ENCODE measurements at places on chromosomes 2 and 18.

DNA sequence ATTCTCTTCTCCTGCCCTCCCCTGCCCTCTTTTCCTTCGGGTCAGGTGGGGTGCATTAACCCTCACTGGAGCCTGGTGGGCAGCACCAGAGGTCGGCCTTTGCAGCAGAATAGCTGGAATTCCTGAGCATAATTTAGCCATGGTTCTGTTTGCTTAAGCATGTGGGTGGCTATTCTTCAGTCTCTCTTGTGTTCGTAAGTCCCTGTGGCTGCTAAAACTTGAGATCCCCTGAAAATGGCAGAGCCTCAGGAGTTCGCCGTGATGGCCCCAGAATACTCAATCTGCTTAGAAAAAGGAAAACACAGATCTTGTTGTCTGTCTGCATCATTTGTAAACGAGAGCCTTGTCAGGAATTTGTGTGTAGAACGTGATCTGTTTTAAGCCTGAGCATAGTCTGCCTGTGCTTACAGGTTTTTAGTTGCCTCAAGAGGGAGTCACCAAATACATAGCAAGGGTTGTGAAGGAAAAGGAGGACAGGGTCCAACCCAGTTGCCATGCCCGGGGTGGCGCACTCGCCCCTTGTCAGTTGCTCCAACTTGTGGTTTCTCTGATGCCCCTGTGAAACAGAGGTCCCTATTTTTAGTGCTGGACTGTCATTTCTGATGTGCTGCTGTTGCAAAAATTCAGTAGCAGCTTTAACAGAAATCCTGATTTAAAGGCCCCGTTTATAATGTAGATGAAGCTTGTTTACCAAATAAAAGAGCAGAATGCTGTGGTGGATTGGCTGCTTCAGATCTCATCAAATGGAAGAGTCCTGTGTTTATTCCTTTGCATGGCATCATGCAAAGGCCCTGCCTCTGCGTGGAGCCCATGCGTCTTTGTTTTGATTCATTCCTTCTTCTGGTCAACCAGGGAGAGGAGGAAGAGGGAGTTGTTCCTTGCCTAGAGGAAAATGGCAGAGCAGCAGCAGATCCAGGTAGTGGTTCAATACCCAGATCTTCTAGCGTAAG, 74.8 kb downstream of the WDSUB1 start:
- no peak for DNase-seq

- no peak for DNase-seq
Measured at GRCh38 chr2:220550995-220551700, 923.7 kb downstream of the SLC4A3 start.

GRCh38 chr2:23221236-23221635, 163.7 kb upstream of the KLHL29 start:
- no peak for DNase-seq

DNA sequence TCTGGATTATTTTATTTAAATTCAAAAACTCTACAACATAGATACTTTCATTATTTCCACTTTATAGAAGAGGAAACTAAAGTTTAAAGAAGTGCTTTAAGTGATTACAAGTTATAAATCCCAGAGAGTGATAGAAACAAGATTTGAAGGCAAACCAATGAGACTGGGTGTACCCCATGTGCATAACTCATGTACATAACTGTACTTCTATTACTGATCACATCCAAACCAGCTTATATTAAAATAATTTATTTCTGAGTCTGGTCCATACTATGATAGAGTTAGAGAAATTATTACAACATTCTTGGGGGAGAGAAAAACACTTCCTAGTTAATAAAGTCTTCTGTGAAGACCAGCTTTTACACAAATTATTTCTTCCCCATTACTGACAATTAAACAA, 221.4 kb downstream of the EXOC6B start:
- no peak for DNase-seq

DNA sequence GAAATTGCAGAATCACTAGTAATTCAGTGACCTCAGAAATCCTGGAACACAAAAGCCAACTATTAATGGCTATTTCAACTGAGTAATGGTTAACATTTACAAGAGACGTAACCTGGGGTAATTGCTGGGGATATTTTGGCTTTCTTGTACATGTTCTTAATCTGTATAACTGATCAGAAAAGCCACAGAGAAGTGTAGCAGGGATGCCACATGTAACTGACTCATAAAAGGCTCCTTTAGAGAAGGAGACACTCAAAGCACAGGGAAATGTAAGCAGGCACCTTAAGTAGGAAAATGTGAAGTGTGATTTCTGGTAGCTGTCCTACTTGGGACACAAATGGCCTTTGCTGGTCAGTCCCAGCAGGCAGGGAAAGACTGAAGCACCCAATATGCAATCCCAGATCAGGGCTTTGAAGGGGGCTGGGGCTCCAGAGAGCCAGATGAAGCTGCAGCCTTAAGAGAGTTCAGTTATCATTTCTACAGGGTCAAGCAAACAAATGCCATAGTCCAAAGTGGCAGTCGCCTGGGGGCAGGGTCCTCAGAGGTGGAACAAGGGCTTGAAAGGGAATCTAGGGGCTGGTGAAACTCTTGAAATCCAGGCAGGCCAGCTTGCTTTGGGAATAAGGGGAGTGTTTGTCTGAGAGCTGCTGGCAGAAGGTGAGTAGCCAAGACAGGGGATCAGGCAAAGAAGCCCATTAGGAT, 7.2 kb upstream of the SPOPL start:
- DNase-seq, result no peak

- no peak for DNase-seq
Measured at GRCh38 chr2:164910101-164910899, 45.0 kb downstream of the SLC38A11 start.

GRCh38 chr2:218168635-218169462, 2.1 kb upstream of the CXCR1 start:
- peak; percentile 33 for DNase-seq

DNA sequence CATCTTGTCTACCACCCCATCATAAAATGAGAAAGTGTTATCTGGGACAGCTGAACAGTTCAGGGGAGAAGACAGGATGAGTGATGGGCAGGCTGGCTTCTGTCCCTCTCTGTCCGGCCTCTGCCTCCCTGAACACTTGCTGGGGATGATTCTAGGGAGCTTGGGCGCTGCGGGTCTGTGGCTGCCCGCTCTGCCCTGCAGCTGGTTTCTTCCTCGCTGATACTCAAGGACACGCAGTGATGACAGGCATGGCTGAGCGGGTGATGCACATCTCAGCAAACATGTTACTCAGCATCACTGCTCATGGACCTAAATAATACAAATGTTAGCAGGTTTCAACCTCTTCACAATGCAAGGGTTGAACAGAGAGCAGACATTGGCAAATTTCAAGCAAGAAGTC, 161.1 kb downstream of the TMEM18 start:
- no peak for DNase-seq

- no peak for DNase-seq
Measured at GRCh38 chr2:158143703-158144360, 42.2 kb downstream of the UPP2 start.

DNA sequence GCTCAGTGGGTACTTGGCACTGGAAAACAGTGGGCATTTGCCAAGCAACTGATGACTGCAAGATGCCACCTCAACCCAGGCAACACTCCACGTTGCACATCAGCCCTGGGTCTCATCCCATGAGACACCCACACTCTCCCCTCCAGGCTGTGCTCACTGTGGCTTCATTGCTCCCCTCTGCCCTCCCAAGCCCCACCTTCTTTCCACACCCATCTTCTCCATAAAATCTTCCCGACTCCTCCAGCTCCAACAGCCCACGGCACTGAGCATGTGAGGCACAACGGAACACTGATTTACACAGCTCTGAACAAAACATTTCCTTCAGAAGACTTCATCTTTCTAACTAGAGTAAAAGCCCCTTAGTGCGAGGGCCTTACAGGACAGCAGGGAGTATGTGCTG, 117.8 kb upstream of the ACAA2 start:
- no peak for DNase-seq

DNA sequence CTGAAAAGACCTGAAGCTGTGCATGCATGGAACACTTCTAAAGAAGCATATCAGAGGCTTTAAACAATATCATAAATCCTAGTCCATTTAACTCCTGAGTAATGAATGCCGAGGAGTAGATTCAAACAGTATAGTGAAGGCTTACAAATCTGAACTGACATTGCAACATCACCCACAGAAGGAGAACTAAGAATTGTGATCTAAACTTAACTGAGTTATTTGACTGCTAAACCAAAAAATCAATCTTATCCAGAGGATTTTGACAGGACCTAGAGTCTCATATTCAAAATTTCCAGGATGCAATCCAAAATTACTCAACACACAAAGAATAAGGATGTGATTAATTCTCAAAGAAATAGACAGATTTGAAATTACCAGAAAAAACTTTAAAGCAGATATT, 181.0 kb downstream of the SLC39A10 start:
- DNase-seq, result no peak

DNA sequence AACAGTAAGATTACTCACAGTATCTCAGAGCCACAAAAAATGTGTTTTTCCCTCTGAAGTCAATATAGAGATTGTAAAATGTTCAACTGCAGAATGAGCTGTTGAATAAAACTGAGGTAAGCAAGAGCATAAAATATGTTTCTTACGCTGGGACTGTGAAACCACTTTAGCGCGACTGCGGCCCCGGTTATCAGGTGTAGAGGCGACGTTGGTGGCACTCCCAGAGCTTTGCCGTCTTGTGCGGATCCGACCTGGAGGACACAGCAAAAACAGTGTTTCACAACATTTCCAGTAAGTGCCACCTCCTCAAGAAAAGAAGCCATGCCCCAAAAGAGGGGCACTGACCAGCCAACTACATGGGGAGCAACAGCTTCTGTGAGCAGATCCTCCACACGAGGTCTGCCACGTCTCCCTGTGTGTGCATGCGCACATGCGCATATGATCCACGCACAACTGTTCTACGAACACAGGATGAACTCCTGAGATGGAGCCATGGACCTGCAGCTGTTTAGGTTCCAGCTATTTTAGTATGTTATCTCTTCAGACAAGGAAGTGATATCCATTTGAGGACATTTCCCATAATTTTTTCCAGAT, 100.7 kb upstream of the RNU4ATAC start:
- DNase-seq, result no peak

DNA sequence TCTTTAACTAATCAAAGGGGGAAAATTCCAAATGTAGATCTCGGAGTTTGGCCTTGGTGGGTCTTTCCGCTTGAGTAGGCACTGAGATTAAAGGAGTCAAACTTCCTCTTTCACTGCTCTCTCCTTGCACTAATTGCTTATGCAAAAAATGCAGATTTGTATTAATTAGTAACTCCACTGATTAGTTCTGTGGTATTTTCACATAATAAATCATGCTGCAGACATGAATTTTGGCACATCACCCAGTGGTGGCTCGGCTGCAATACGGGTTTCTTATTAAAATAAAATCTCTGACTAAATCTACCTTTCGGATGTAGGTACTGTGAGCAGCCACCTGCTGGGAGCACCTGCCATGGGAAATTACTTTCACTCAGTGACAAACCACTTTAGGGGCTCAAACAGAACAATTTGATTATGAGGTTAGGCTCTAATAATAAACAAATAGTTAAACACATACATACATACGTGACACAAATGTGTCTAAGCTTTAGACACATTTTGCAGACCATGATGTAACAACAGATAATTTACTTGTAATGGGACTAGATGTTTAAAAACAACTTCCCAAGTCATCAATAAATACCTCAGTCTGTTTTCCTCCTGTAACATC, 6.4 kb upstream of the NEUROD1 start:
- no peak for DNase-seq

DNA sequence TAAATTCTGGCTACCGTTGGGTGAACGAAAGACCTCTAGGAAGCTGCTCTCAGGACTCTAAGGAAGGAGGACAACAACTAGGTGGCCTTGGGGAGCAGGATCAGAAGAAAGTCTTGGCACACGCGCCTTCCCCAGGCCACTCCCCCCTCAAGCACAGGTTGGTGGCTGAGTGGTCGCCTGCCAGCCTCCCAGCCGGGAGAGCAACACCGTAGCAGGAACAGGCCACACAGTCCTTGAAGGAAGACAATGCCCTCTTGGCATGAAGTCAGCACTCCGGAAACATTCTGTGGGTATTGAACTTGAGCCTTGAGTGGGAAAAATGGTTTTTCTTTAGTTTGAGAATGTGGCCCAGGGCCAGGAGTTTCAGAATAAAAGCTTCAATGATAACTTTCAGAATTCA, 87.4 kb upstream of the AGAP1 start:
- no peak for DNase-seq

- DNase-seq, result no peak
Measured at GRCh38 chr2:218095853-218096252, 26.8 kb downstream of the RUFY4 start.

- DNase-seq, result no peak
Measured at GRCh38 chr2:19425419-19425818, 67.0 kb upstream of the OSR1 start.

GRCh38 chr18:25100418-25100817, 251.5 kb downstream of the ZNF521 start:
- no peak for DNase-seq

- no peak for DNase-seq
Measured at GRCh38 chr2:13005048-13005447, 288.3 kb downstream of the TRIB2 start.

DNA sequence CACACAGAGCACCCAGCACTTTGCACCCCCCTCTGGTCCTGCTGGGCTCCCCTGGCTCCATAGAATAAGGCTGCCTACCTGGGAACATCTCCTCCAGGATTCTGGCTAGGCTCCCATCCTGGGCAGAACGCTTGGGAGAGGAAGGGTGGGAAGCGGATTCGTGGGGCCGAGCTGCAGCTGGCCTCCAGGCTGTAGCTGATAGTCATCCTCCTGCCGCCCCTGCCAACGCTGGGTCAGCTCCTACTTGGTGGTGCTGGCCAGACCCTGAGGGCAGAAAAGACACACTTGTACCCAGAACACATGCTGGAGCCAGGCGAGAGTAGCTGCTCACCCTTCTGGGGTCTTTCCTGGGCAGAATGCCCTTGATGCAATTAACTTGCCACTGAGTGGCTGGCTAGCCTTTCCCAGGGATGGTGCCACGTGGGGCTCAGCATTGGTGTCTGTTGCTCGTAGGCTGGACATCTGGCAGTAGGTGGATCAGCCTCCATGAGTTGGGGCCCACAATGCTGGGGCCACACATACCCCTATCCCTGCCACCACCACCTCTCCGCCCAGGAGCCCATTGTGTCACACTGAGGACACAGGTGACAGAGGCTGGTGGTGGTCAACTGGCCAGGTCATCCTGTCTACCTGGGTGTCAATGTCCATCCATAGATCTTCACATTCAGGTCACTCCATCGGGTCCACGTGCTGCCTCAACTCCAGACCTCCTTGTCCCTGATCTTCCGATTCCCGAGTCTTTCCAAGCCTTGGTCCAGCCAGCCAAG, 112.8 kb downstream of the NDUFA10 start:
- no peak for DNase-seq

DNA sequence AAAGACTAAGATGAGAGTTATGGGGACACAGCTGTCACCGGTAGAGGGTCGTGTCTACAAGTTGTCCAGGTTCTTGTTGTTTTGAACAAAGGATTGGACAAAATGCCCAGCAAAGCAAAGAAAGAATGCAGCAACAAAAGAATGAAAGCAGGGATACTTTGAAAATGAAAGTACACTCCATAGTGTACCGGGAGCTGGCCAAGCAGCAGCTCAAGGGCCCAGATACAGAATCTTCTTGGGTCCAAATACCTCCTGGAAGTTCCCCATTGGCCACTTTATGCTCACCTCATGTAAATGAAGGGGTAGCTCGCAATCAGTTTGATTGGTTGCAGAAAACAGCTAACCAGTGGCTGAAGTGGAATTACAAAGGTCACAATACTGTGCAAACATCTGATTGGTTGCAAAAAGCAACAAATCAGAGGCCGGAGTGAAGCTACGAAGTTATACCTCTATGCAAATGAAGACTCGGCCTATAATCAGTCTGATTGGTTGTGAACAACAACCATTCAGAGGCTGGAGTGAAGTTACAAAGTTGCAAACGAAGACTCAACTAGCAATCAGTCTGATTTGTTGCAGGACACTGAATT, 474.9 kb upstream of the TMEFF2 start:
- DNase-seq, result no peak
